OCI-LY7 (cell line): ENCODE measurements at places on chromosomes 16 and 17. TPM values are rescaled to one million over a fixed set of nuclear protein-coding genes. Genes with fewer than 3 reads are reported as not detected.

The TAC4 gene
- total RNA-seq = not detected in 2 replicates

The CCP110 gene
- total RNA-seq = 38.4 and 49.9 TPM in 2 replicates

The OR1A1 gene
- not detected in 2 replicates for total RNA-seq

The QPRT gene
- total RNA-seq = 12.6 and 15.8 TPM in 2 replicates

The GUCY2D gene
- not detected in 2 replicates for total RNA-seq

The GDPD1 gene
- 3.6 and 5.0 TPM in 2 replicates for total RNA-seq

The KRTAP4-9 gene
- total RNA-seq = not detected in 2 replicates

The C1QTNF8 gene
- total RNA-seq = not detected in 2 replicates

The IGSF6 gene
- total RNA-seq = 0.22 and 0.30 TPM in 2 replicates

The RAC3 gene
- 15.1 and 16.4 TPM in 2 replicates for total RNA-seq

The TOM1L1 gene
- total RNA-seq = not detected in 2 replicates

The LYZL6 gene
- total RNA-seq = not detected in 2 replicates

The FGF11 gene
- 9.9 and 11.0 TPM in 2 replicates for total RNA-seq

The VASN gene
- not detected in 2 replicates for total RNA-seq

The CNGB1 gene
- not detected in 2 replicates for total RNA-seq

The CCL14 gene
- total RNA-seq = not detected in 2 replicates

The PDE6G gene
- 0.44 TPM in 1 of 2 replicates, not detected in the other for total RNA-seq

The NUP93 gene
- total RNA-seq = 148 and 183 TPM in 2 replicates

The PIK3R5 gene
- total RNA-seq = 0.68 and 1.5 TPM in 2 replicates
